ENCODE measurements at places on chromosomes 12 and 14.

GRCh38 chr12:47964106-47964728, 821 bp downstream of the TMEM106C start:
- peak; percentile 24 for DNase-seq

DNA sequence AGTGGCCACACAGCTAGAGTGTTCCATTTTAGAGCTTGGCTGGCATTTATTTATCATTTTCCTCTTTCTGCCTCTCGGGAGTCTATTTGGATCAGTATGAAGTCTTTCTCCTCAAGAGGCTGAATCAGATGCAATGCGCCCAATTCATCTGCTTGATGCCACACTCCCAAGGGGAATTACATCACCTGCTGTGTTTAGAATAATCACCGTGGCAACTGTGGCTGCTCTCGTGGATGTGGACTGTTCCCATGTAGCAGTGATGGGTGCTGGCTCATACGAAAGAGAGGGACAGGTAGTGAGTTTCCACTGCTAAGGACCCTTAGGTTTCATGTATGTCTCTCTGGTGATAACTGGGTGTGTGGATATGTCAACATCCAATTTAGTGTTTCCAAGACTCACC, 70.7 kb downstream of the SRRM4 start:
- no peak for DNase-seq

GRCh38 chr14:103731916-103732867, 16.6 kb downstream of the ZFYVE21 start:
- DNase-seq, result no peak

DNA sequence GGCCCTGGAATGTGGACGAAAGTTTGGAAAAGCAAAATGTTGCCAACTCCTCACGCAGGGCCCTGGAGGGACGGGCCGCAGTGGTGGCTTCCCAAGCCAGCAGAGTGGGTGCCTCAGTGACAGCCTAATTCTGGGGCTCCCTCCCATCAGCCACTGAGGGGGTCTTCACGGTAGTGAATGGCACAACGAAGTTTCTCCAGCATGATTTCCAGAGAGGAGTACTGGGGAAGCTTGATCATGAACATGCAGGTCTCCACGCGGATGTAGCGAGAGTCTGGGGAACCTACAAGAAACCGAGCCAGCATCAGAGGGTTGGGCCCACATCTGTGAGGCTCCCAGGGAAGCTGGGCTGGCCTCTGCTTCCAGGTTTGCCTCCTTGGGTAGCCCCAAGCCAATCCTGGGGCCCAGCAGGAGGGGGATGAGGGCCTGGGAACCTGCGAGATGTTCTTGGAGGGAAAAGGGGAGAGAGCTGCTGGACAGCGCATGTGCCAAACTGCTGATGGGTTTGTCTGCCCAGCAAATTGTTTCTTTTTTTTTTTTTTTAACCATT, 37.0 kb downstream of the TRAFD1 start:
- DNase-seq, result no peak

DNA sequence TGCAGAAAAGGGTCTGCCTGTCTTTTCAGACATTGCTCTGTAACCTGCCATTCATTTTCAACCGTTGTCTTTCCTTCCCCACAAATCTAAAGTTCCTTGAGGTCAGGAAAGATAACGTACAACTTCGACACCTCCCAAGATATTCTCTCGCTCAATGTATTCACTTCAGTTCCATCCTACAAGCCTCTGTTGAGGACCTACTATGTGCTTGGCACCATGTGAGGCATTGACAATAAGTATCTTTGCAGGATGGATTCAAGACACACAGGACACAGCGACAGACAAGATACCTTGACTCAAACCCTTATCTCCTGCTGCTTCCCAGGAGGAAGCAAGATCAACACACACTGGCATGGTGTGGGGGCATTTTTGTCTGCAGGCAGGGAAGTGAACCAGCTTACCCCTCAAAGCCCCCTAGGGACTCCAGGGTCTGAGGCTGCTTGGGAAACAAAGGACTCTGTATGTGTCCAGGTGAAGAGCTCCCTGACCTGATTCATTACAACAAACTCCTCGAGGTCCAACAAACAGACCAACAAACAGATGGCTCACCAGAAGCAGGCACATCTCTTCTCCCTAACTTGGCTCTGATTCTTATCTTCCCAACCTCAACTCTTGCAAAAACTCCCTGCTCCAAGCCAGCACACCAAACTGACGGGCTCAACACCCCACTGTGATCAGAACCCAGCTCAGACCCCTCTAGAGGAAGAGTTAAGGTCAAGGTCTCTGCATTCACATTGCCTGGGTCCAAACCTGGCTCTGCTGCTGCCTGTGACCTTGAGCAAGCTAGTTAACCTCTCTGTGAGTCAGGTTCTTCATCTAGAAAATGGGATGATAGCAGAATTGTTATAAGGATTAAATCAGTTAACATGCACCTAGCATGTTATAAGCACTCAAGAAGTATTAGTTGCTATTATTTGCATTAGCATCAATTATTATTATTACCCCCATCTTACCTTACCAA, 6.3 kb downstream of the NUAK1 start:
- DNase-seq, result no peak
